Activated naive CD4-positive, alpha-beta T cell (primary cell): ENCODE measurements at places on chromosomes 2 and 18.

GRCh38 chr2:144147356-144147755 is 372.6 kb downstream of the ZEB2 start:
- DNase-seq = no peak

- no peak for DNase-seq
These were observed 440 bp upstream of the UGGT1 start for GRCh38 chr2:128090575-128090944.

DNA sequence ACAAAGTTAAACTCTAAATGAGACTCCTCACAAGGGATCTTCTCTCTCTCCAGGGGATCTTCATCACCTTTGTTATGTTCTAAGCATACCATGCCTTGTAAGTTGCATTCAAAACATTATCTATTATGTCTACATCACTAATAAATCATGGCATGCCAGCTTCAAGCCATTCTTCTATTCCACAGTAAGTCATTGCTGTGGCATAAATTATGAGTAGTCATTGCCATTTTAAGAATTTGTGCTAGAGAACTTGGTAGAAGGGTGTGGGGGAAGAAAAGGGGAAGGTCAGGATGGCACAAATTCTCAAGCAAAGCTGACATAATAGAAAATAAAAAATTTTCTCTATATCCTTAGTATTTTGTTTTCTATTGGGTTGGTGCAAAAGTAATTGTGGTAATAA is 33.5 kb downstream of the BARD1 start:
- no peak for DNase-seq

DNA sequence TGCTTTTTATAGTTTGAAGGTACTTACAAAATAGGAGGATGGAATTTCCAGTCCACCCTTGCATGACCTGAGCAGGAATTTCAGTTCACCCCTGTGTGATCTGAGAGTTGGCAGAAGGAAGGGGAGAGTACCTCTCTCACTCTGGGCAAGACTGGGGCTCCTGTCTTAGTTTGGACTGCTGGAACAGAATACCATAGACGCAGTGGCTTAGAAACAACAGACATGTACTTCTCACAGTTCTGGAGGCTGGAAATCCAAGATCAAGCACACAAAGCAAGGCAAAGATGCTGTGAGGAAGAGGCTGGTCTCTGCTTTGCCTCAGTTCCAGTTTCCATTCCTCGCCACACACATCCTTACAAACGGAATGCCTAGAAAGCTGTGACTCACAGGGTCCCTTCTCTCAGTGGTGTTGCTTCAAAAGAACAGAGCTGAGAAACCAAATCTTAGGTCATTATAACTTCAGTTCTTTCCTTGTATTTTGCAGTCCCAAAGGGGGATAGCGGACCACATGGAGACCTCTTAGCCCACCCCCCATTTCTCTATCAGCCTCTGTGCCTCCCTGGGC is 108.8 kb upstream of the HAAO start:
- no peak for DNase-seq

DNA sequence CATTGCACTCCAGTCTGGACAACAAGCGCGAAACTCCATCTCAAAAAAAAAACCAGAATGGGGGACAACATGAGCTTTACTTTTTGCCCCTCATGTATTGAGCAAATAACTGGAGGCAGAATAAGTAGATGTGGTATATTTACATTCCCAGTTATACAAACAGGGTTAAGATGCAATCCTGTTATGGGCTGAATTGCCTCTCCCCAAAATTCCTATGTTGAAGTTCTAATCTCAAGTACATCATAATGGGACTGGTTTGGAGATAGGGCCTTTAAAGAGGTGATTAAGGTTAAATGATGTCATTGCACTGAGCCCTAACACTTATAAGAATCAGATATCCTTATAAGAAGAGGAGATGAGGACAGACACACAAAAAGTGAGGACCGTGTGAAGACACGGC is 319.8 kb upstream of the KLHL29 start:
- no peak for DNase-seq

DNA sequence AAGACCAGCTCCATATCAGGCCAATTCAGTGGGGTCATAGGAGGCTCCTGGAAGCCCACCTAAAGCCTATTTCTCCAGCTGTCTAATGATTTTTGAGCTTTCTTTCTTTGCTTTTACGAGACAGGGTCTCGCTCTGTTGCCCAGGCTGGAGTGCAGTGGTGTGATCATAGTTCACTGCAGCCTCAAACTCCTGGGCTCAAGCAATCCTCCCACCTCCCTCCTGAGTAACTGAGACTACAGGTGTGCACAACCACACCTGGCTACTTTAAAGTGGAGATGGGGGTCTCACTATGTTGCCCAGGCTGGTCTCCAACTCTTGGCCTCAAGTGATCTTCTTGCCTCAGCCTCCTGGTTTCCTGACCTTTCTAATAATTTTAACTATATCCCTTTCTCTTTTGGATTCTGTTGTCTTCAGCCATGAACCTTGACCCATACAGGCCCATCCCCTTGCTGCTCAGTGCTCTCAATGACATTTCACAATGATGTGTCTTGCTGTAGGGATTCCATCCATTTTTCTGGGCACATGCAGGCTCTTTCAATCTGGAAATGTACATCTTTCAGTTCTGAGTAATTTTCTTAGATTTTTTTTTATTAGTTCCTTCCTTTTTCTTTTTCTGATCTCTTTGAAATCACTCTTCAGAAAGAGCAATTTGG is 29.7 kb downstream of the GNLY start:
- DNase-seq = no peak

GRCh38 chr18:32300914-32301313 is 111.1 kb downstream of the MEP1B start:
- DNase-seq = no peak

- DNase-seq = no peak
These were observed 2.8 kb downstream of the PREPL start for GRCh38 chr2:44358503-44358902.

- peak; percentile 1 for DNase-seq
These were observed 84.9 kb upstream of the EPB41L3 start for GRCh38 chr18:5628512-5629255.

DNA sequence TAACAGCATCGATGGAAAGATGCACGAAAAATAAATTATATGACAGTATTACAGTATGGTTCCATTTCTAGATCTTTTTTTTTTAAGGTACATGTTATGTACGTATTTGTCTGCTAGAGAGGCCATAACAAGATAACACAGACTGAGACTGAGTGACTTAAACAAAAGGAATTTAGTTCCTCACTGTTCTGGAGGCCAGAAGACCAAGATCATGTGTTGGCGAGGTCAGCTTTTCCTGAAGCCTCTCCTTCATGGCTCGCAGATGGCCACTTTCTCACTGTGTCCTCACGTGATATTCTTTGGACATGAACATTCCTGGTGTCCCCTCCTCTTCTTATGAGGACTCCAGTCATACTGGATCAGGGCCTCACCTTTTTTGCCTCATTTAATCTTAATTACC is 177.4 kb downstream of the CAPN13 start:
- no peak for DNase-seq

DNA sequence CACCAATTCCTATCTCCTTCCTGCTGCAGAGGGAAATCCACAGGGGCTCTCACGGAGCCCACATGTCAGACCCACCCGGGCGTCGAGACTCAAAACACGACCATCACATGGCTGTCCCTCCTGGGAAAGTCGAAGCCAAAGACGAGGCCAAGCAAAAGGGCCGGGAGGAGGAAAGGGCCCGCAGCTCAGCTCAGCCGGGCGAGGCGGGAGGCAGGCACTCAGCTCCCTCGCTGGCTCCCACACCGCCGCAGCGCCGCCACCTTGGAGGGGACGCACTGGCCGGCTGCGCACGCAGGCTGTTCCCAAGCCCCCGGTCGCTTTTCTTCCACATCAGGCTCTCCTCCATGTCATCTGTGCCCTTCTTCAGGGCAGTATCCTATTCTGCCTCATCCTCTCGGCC is 130.4 kb downstream of the L3MBTL4 start:
- DNase-seq = no peak

- DNase-seq = no peak
These were observed 57.3 kb downstream of the VIT start for GRCh38 chr2:36753706-36754221.

GRCh38 chr2:118642501-118642900 is 204.9 kb downstream of the EN1 start:
- DNase-seq = no peak

GRCh38 chr2:223071139-223071538 is 19.1 kb downstream of the KCNE4 start:
- DNase-seq = no peak

GRCh38 chr18:54776282-54776977 is 51.8 kb upstream of the RAB27B start:
- DNase-seq = no peak

DNA sequence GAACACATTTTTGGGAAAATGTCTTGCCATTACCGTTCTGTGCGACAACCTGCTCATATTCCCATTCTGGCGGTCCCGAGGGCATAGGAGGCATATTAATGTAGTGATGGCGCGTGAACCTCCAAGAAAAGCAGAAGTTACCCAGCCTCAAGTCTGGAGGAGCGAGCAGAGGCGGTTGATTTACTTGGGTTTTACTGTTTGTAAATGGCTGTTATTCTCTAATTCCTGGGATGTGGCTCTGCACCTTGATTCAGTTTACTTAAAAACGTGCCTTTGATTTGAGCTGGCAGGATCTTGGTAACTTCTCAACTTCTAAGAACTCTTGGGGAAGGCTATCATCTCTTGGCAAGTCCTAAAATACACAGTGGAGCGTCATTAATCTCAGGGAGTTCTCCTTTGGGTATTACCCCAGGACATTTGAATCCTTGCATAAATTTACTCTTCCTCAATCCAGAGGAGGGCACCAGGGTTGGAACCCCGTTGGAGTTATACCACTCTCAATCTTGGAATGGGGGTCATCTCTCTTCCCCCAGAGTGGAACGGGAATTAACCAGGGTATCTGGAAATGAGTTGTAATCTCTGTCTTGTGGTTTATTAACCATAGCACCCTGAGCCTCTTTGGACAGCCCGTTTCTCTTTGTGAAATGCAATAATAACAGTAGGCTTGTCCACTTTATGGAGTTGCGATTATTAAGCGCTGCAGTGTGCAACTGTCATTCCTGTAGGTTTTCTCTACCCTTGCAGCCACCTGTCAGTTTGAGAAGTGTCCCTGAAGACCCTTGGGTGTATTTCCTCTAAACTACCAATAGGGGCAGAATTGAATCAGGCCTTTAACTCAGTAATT is 2.1 kb downstream of the HK2 start:
- no peak for DNase-seq

DNA sequence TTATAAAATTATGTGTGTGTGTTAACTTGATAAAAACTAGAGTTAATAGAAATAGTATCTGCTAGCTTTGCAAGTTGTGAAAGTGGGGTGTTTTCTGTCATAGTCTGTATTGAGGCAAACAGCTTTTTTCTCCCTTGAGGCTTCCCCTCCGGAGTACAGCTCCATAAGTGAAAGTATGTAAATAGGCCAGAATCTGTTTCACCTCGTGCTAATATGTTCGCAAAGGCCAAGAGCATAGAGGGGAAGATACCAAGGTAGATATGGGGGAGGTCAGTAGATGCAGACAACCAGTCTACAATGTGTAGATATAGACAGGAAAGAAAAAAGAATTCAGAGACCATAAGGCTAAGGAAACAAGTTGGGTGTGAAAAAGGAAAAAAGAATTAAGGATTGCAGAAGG is 72.9 kb downstream of the PTRHD1 start:
- DNase-seq = no peak
